ENCODE measurements at places on chromosomes 7 and 10. TPM values are rescaled to one million over a fixed set of nuclear protein-coding genes. Genes with fewer than 3 reads are reported as not detected.

Gene IGFBP3
- total RNA-seq: 0.33 TPM

Gene CCL26
- total RNA-seq: not detected

Gene EPO
- total RNA-seq: not detected

Gene ZP3
- 6.7 TPM for total RNA-seq

Gene TET1
- total RNA-seq: 0.23 TPM

Gene AOAH
- total RNA-seq: 14.3 TPM

Gene CDHR3
- 0.66 TPM for total RNA-seq

Gene NKX1-2
- total RNA-seq: not detected

Gene PNLIPRP3
- not detected for total RNA-seq

Gene OR9A2
- total RNA-seq: not detected

Gene PALS2
- 46.4 TPM for total RNA-seq

Gene CCL24
- total RNA-seq: not detected

Gene HOXA2
- not detected for total RNA-seq

Gene TMEM236
- total RNA-seq: 0.11 TPM

Gene ATXN7L1
- total RNA-seq: 5.5 TPM

Gene LDB3
- not detected for total RNA-seq

Gene SOSTDC1
- not detected for total RNA-seq

Gene CPXM2
- not detected for total RNA-seq

Gene C10orf105
- total RNA-seq: 0.18 TPM

Gene HOGA1
- total RNA-seq: not detected

Gene PBLD
- 1.1 TPM for total RNA-seq

Gene LBX1
- total RNA-seq: not detected

Gene RAMP3
- not detected for total RNA-seq

Gene ITPRID1
- total RNA-seq: not detected

Gene LEP
- not detected for total RNA-seq

Gene NEBL
- total RNA-seq: 0.48 TPM

Gene GNAT3
- not detected for total RNA-seq

Gene PALD1
- 1.3 TPM for total RNA-seq

Gene ZC3HAV1L
- total RNA-seq: 7.0 TPM

Gene C10orf53
- not detected for total RNA-seq

Gene ZNF277
- total RNA-seq: 13.9 TPM

Data from activated T-cell treated with anti-CD3 and anti-CD28 coated beads, Interleukin-2, amount 50 U/mL, for 4 hours (primary cell).